ENCODE measurements at places on chromosomes 11 and 22.

DNA sequence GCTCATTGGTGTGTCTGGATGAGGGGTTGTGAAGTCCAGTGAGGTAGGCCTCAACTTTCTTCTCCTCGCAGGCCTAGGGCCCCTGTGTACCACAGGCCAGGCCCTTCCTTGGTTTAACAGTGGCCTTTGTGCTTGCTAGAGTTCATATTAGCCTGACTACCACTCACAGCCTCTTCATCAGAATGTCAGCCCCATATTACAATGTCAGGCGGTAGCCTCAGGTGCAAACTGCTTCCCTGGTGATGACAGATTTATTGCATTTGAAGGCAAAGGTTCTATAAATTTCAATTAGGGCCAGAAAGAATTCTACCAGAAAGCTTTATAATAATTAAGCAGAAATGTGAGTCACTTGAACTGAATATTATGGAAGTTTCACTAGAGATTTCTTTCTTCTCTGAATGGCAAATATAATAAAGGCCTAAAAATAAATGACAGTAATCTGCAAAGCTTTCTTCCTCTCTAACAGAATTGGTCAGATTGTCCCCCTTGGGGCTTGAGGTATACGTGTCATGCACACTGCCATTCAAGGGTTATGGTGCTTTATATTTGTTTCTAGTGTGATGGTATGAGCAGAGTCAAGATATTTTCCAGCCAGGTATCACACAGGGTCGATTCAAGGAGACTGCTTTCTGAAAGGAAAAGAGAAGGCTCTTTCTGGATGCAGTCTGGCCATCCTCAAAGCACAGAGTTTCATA lies 210.3 kb downstream of the CWF19L2 start:
- DNase-seq: no peak

GRCh38 chr11:110878513-110878912 lies 166.3 kb upstream of the ARHGAP20 start:
- DNase-seq: no peak

GRCh38 chr11:46249938-46250744 lies 27.3 kb upstream of the CREB3L1 start:
- DNase-seq: no peak

- DNase-seq: no peak
Measured at GRCh38 chr11:32899438-32899837, 6.8 kb downstream of the QSER1 start.

GRCh38 chr11:79078456-79078855 lies 362.4 kb downstream of the TENM4 start:
- DNase-seq: no peak
